ENCODE measurements at places on chromosomes 5 and 9.
A peak's percentile ranks its signal among the peaks of the same experiment; 100 is the strongest.

GRCh38 chr9:4741365-4742089, 525 bp upstream of the AK3 start:
- DNase-seq, result no peak

DNA sequence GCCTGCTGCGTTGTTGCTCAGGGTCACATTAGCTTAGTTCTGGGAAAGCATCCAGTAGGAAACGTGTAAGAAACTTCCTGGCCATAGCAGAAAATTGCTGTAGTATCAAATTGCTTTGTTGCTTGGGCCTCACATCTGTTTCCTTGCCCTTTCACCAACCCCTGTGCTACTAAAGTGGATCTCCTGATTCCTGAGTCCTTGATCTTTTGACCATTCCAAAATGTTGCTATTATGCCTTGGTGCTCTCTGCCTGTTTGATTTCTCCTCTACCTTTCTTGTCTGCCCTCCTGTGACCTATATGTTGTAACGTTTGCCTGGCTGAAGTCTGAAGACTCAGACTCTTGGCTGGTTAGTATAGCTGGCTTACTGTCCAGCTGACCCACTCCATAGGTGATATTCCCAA, 350.5 kb downstream of the ADGRV1 start:
- peak; percentile 30 for DNase-seq

DNA sequence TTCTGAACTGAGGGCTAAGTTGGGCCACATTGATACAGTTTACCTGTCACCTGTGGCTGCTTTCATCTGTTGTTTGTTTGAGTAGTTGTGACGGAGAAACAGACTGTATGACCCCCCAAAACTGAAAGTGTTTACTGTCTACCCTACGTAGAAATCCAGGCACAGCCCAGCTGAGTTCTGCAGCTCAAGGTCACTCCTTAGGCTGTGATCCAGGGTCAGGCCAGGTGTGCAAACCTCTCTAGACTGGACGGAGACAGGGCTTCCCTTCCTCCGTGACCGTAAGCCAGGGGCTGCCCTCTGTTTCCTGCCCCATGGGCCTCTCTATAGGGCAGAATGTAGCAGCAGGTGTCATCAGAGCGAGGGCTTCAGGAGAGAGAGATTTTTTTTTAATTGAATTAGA, 207.9 kb upstream of the OTULINL start:
- DNase-seq, result no peak

DNA sequence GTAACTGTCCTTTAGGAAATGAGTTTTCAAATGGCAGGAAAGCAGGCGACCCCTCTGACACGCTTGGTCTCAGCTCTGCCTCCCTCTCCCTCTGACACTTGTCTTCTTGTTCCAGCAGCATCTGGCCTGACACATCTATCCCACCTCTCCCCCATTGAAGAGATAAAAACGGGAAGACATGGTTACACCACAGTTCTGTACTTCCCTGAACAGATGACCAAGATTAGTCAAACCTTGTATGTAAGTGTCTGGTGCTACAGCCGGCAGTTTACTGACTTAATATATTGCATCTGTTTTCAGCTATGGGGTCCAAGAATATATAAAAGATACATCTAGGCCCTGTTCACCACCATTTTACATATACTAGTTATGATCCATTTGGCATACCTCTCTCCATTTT, 29.6 kb upstream of the MLLT3 start:
- DNase-seq, result no peak

DNA sequence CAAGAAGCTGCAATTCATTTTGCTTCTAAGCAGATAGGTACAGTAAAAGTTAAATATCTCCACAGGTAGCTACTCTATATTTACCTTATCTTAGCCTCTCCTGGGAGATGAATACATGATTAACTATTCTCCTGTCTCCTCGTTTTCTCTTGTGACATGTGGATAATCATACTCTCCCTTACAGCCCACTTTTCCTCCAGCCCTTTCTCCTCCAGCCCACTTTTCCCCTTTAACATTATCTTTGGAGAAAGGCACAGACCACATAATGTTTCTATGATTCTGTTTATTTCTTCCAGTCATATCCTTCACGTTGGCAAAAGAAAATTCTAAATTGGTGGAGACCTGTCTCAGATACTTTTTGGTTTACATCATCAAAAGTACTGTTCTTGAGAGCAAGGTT, 84.0 kb downstream of the OSMR start:
- no peak for DNase-seq

- no peak for DNase-seq
Observed at GRCh38 chr5:180367300-180367699, 14.2 kb upstream of the GFPT2 start.

- no peak for DNase-seq
Observed at GRCh38 chr5:154264549-154265196, 74.1 kb downstream of the GALNT10 start.

GRCh38 chr9:95836072-95836471, 39.4 kb upstream of the ERCC6L2 start:
- no peak for DNase-seq

DNA sequence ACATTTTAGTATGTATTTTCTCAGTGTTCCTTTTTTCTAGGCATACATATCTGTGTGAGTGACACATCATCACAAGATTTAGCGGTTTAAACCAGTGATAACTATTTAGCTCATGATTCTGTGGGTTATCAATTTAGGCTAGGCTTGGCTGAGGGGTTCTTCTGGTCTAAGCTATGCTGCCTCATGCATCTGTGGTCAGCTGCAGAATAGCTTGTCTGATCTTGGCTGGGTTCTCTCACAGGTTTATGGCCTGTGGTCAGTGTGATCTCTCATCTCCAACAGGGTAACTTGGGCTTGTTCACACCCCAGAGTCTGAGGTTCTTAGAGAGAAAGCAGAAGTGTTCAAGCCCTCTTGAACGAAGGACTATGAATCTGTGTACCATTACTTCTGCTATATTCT, 363.3 kb downstream of the KDM4C start:
- DNase-seq, result no peak

- DNase-seq, result no peak
Observed at GRCh38 chr5:134581241-134581981, 51.2 kb downstream of the SAR1B start.

All from brain pericyte (primary cell).